Uterus (tissue), 4 donors: ENCODE measurements at places on chromosomes 3 and 15. TPM values are rescaled to one million over a fixed set of nuclear protein-coding genes. Genes with fewer than 3 reads are reported as not detected.

MAN2A2 gene
- 92.0 TPM for total RNA-seq

- H3K4me1 ChIP-seq = no peaks in the 10 kb centered on the region
- H3K27ac ChIP-seq = peak within 1 kb of the TSS; percentile 75
- no peaks in the 10 kb centered on the region for H3K27me3 ChIP-seq
- DNase-seq = peak; percentile 26
Observed at GRCh38 chr15:49423021-49423420, at the start of gene FGF7. Gene FGF7 (plus strand): TSS chr15:49423242. CDS start chr15:49424298, 1,056 bp downstream.

CHRNA3 gene
- total RNA-seq = 1.3 TPM

- H3K36me3 ChIP-seq = no peaks in the 10 kb centered on the region
- peak overlapping the region; percentile 77 for H3K27ac ChIP-seq
- H3K4me3 ChIP-seq = no peak overlapping the region
- no peaks in the 10 kb centered on the region for H3K27me3 ChIP-seq
- DNase-seq = peak; percentile 38
- H3K4me1 ChIP-seq = peaks cover 28% of the 10 kb centered on the region
Observed at GRCh38 chr3:10192953-10193691, 28.4 kb downstream of the IRAK2 start.

GRCh38 chr15:50909010-50909317, 481 bp downstream of the AP4E1 start:
- no peaks in the 10 kb centered on the region for H3K27me3 ChIP-seq
- no peaks in the 10 kb centered on the region for H3K36me3 ChIP-seq
- peak overlapping the region; percentile 92 for H3K27ac ChIP-seq
- DNase-seq = no peak
- H3K4me3 ChIP-seq = peak overlapping the region; percentile 88

CEMIP gene
- total RNA-seq = 1.9 TPM

DNA sequence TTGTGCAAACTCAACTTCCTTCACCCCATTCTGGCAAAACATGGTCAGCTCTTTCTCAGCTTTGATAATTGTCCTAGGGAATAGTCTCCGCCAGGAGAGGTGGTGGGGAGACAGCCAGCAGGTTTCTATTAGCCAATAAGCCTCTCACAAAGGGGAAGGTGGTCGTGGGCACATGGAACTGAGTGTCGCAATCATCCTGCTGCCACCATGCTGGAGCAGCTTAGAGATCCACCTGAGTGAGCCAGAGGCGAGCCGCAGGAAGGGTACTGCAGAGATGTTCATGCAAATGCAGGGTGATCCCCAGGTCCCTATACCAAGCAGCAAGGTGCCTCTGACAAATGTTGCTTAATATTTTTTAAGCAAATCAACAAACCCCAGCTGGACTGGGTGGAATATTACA, 182.8 kb downstream of the RORA start:
- H3K4me1 ChIP-seq = peaks cover 3% of the 10 kb centered on the region
- H3K36me3 ChIP-seq = no peaks in the 10 kb centered on the region
- no peak overlapping the region for H3K4me3 ChIP-seq
- no peaks in the 10 kb centered on the region for H3K27me3 ChIP-seq
- no peak for DNase-seq

DNA sequence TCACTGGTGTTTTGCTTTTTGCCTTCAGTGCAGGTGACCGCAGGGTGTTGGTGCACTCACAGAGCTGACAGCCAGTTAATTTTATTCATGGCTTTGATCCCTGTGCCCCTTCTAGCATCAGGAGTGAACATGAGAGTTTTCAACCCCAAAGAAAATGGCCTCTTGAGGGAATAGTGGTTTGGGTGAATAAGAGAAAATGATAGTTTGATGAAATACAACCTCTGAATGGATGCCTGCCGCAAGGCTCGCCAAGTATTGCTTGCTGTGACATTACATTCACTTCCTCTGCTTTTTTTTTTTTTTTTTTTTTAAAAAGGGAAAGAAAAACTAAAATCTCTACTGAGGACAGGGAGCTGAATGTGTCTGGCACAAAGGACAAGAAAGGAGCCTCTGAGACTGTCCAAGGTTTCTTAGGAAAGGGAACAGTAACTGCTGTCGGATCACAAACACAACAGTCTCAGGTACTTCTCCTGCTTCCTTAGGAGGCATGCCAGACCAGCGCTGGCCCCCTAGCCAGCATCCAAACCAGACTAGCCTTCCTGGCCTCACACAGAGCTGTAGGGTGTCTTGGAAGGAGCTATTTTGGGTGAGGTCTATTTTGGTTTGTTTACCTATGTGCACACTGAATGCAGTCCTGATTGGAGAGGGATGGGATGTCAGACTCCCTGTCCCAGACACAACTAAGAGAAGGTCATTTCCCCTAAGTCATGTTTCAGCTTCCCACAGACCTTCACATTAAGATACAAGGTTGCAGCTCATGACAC, 29.0 kb downstream of the CCDC80 start:
- peak; percentile 60 for DNase-seq
- H3K36me3 ChIP-seq = no peaks in the 10 kb centered on the region
- no peaks in the 10 kb centered on the region for H3K4me1 ChIP-seq
- H3K4me3 ChIP-seq = no peak overlapping the region
- H3K27ac ChIP-seq = peak overlapping the region; percentile 34

OSBPL10 gene
- 46.9 TPM for total RNA-seq

- no peaks in the 10 kb centered on the region for H3K4me1 ChIP-seq
- H3K36me3 ChIP-seq = no peaks in the 10 kb centered on the region
- H3K4me3 ChIP-seq = no peak overlapping the region
- no peak overlapping the region for H3K27ac ChIP-seq
- peak; percentile 64 for DNase-seq
Observed at GRCh38 chr3:102006812-102007485, 157.6 kb downstream of the NFKBIZ start.

- H3K27me3 ChIP-seq = no peaks in the 10 kb centered on the region
- no peak overlapping the region for H3K4me3 ChIP-seq
- H3K27ac ChIP-seq = no peak overlapping the region
- DNase-seq = no peak
- H3K36me3 ChIP-seq = no peaks in the 10 kb centered on the region
- no peaks in the 10 kb centered on the region for H3K4me1 ChIP-seq
Observed at GRCh38 chr15:80870893-80871292, 91.7 kb downstream of the CEMIP start.

OR4F6 gene
- total RNA-seq = not detected

DNA sequence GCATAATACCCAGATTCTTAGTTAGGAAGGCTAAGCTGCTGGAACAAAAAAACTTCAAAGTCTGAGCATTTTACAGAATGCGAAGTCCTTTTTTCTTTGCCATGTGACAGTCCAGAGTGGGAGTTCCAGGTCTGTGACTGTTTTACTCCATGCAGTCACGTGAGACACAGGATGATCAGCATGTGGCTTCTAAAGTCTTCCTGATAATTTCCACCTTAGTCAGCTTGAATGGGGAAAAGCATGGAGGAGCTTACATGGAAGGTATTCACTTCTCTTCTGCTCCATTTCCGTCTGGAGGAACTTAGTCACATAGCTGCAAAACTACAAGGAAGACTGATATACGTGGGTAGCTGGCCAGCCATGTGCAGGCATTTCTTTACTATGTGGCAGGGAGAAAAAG, 1.7 kb downstream of the SNTN start:
- no peaks in the 10 kb centered on the region for H3K4me1 ChIP-seq
- no peak for DNase-seq
- H3K27ac ChIP-seq = no peak overlapping the region
- H3K4me3 ChIP-seq = no peak overlapping the region

DNA sequence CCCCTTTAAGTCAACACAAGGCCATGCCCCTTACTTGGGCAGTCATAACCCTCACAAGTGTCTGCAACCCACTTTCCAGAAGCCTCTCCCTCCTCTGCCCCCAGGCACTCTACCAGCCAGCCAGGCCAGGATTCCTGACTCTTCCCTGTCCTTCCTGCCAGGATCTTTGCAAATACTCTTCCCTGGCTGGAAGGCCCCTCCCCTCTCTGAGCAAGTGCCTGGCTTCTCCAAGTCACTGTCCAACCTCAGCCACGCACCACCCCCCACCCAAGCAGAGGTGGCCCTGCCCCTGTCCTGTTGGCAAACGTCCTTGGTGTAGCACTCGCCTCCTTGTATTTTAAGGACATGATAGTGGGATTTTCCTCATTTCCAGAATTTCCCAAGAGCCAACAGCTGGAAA, 54.7 kb upstream of the USP3 start:
- no peaks in the 10 kb centered on the region for H3K4me1 ChIP-seq
- H3K36me3 ChIP-seq = no peaks in the 10 kb centered on the region
- no peak overlapping the region for H3K27ac ChIP-seq
- no peak for DNase-seq

PCOLCE2 gene
- 7.7 TPM for total RNA-seq

CCDC191 gene
- total RNA-seq = 9.7 TPM

DNA sequence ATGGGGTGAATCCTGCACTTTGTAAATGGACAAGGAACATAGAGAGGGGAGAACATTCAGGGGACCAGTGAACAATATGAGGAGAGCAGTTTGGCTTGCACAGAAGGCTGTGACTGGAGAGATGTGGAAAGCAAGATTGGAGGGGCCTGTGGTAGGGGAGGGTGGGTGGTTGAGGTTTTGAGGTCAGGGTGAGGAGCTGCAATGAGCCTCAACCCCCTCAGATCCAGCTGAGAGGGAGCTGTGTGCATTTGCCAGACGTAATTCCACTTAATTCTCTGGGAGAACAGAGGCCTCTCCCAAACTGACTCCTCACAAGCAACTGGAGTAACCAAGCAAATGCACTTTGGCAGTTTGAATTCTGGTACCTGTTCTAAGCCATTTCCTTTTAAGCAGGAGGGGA, 253.1 kb upstream of the TRIM42 start:
- H3K27ac ChIP-seq = no peak overlapping the region
- H3K4me1 ChIP-seq = no peaks in the 10 kb centered on the region
- DNase-seq = no peak
- H3K27me3 ChIP-seq = no peaks in the 10 kb centered on the region

DNA sequence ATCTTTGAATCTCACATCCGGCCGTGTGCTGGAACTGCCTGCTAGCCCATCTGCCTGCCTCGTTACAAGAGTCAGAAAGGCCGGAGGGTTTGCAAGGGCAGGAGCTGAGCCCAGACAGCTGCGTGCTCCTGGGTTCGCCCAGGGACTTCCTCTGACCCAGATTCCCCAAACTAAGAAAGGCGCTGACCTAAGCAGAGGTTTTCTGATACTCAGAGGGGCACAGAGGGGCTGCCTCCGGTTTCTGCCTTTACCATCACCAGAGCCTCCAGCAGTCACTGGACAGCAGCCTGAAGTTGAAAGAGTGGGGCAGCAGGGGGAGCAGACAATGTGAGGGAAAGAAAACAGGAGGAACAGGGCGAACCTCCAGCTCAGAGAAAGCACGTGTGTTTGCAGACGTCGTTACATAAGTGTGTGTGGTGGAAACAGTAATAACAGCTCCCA, 33.4 kb upstream of the RAD18 start:
- no peaks in the 10 kb centered on the region for H3K4me1 ChIP-seq
- no peaks in the 10 kb centered on the region for H3K27me3 ChIP-seq

CHRFAM7A gene
- total RNA-seq = 8.9 TPM

- no peak overlapping the region for H3K27ac ChIP-seq
- H3K4me1 ChIP-seq = no peaks in the 10 kb centered on the region
- H3K27me3 ChIP-seq = no peaks in the 10 kb centered on the region
- DNase-seq = no peak
- H3K4me3 ChIP-seq = no peak overlapping the region
- H3K36me3 ChIP-seq = no peaks in the 10 kb centered on the region
Observed at GRCh38 chr15:91548549-91548948, 305.0 kb upstream of the SLCO3A1 start.

FBXL22 gene
- 30.1 TPM for total RNA-seq

DNA sequence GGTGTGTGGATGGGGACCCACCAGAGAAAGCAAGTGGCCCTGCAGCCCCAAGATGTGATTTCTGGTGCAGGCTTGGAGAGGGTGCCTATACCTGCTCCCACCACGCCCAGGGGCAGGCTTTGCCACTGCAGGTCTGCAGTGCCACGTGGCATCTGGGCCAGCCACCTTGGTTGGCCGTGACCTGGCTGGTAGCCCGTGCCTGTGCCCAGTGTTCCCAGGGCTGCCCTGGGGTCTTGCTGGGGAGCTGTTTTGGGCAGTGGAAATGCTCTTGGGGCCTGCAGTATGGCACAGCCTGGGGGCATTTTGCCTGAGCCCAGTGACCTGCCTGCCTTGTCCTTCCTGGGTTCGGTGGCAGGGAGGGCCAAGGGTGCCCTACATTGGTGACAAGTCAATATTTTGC, 203.4 kb downstream of the UBE3A start:
- H3K27ac ChIP-seq = no peak overlapping the region
- H3K4me3 ChIP-seq = no peak overlapping the region
- H3K36me3 ChIP-seq = no peaks in the 10 kb centered on the region
- DNase-seq = no peak

DNA sequence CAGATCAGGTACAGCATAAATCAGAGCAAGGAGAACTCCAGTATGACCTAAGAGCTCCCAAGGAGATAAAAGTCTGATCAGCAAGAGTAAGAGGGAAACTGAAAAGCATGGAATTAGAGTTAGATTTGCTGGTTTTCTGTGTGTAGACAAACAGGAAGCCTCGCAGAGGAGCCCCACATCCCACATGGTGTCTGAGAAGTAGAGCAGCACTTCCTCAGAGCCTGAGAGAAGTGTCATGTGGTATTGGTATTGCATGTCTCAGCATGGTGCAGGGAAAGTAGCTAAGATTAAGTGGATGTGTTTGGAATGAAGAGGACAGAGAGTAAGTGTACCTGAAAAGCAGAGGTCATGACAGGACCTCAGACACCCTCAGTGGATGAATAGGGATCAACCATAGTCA, 175.4 kb upstream of the GBE1 start:
- DNase-seq = no peak
- H3K4me3 ChIP-seq = no peak overlapping the region
- H3K27ac ChIP-seq = no peak overlapping the region

- no peak overlapping the region for H3K27ac ChIP-seq
- H3K36me3 ChIP-seq = no peaks in the 10 kb centered on the region
- DNase-seq = no peak
- no peaks in the 10 kb centered on the region for H3K27me3 ChIP-seq
Observed at GRCh38 chr15:67199881-67200763, 54.3 kb downstream of the AAGAB start.

- no peak overlapping the region for H3K4me3 ChIP-seq
- DNase-seq = peak; percentile 76
- H3K4me1 ChIP-seq = no peaks in the 10 kb centered on the region
- no peaks in the 10 kb centered on the region for H3K36me3 ChIP-seq
Observed at GRCh38 chr15:101014921-101015841, 96.0 kb downstream of the LRRK1 start.

- no peak for DNase-seq
- H3K27ac ChIP-seq = peak overlapping the region; percentile 70
- no peak overlapping the region for H3K4me3 ChIP-seq
- H3K27me3 ChIP-seq = no peaks in the 10 kb centered on the region
Observed at GRCh38 chr3:73523661-73524060, 101.1 kb downstream of the PDZRN3 start.
